Calu3 (cell line): ENCODE measurements at places on chromosomes 2 and 18. TPM values are rescaled to one million over a fixed set of nuclear protein-coding genes. Genes with fewer than 3 reads are reported as not detected.

B3GNT7 gene
- total RNA-seq, result 8.9 and 14.4 TPM in 2 replicates

GPBAR1 gene
- 1.1 and 1.5 TPM in 2 replicates for total RNA-seq

SLC9A4 gene
- 0.12 and 0.22 TPM in 2 replicates for total RNA-seq

GPAT2 gene
- total RNA-seq, result not detected in 2 replicates

SMYD5 gene
- 32.1 and 36.0 TPM in 2 replicates for total RNA-seq
